ENCODE measurements at places on chromosomes 7 and 10.

DNA sequence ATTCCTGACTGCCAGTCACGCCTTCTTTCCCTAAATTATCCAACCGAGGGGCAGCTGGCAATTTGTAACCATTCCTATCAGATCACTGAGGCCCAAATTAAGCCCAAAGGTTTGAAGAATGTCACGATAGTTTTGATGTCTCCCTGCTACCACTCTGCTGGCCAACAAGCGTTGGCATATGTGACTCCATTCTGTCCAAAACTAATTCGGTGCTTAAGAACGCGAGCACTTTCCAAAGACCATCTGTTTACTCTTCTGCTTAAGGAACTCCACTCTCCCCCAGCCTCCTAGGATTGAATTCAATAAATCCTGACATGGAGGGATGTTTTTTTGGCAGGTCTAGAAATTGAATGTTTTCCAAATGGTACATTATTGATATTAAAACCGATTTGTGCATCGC, 131.5 kb upstream of the CTBP2 start:
- no peak overlapping the region for H3K27ac ChIP-seq
- no peaks in the 10 kb centered on the region for H3K27me3 ChIP-seq
- H3K4me3 ChIP-seq, result no peak overlapping the region
- H3K4me1 ChIP-seq, result no peaks in the 10 kb centered on the region

- H3K36me3 ChIP-seq, result no peaks in the 10 kb centered on the region
- no peaks in the 10 kb centered on the region for H3K4me1 ChIP-seq
- H3K27ac ChIP-seq, result no peak overlapping the region
- no peak for DNase-seq
These were observed 1281.2 kb upstream of the SORCS1 start for GRCh38 chr10:108445746-108446145.

DNA sequence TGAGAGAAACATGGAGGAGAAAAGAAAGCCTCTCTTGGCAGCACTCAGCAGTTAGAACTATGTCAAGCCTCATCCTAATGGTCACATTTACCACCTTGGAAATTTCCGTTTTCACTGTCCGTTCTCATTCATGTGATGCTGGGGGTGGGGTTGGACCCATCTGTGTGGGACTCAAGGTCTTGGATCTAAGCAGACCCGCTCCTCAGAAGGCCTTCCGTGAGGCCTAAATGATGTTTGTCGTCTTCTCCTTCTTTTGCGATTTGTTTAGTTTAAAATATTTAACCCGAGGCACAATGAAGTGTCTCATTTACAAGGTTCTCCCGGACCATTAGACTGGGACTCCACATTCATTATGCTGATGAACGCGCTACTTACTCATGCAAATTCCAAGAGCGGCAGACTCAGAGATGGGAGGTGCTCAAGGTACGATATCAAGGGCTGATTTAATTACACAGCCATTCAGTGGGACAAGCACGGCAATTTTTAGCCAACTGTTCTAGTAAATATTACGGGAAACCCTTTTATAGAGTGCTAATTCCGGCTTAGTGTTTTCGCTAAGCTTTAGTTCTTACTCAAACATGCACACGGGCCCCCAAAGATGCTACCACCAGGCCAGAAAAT, 109.1 kb upstream of the EFCAB10 start:
- H3K27ac ChIP-seq, result peak overlapping the region; percentile 85
- DNase-seq, result no peak
- H3K4me3 ChIP-seq, result peak overlapping the region; percentile 59
- peaks cover 40% of the 10 kb centered on the region for H3K4me1 ChIP-seq

DNA sequence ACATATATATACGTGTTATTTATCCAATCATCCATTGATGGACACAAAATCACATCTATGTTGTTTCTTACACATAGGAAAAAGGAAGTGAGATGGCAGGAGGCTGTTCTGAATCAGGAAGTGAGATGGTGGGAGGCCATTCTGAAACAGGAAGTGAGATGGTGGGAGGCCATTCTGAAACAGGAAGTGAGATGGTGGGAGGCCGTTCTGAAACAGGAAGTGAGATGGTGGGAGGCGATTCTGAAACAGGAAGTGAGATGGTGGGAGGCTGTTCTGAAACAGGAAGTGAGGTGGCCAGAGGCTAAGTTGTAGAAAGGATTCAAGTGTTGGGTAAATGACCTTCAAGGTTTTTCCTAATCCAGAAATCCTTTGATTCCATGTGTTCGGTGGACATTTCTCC, 921.5 kb downstream of the TYW1 start:
- H3K27ac ChIP-seq, result no peak overlapping the region
- no peaks in the 10 kb centered on the region for H3K4me1 ChIP-seq
- no peak for DNase-seq
- H3K4me3 ChIP-seq, result no peak overlapping the region
- H3K36me3 ChIP-seq, result no peaks in the 10 kb centered on the region

- H3K4me1 ChIP-seq, result peaks cover 17% of the 10 kb centered on the region
- H3K4me3 ChIP-seq, result no peak overlapping the region
- DNase-seq, result no peak
- no peaks in the 10 kb centered on the region for H3K36me3 ChIP-seq
These were observed 77.9 kb downstream of the MAD1L1 start for GRCh38 chr7:2154831-2155230.

DNA sequence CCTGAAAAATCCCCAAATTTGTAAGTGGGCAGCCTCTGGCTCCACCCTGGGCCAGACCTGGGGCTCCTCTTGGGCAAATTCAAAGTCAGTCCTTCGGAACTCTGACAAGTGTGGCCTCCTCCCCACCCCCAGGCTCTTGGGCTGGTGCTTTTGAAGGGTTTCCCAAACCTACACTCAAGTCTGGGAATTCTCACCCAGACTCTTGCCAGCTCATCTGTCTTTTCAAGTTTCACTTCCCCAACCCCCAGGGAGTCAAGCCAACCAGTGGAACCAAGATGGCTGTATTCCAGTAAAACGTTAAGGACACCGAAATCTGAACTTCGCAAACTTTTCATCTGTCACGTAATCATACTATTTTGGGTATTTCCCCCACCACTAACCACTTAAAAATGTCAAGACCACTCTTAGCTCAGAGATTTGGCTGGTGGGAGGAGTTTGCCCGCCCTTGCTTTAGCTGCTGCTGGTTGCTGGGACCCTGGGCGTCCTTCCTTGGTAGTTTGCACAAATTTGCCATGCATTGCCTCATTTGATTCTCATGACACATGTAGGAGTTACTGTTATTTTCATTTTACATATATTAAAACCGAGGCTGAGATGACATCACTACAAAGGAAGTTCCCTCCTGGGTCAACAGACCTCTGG, 1.7 kb upstream of the MYO1G start:
- H3K36me3 ChIP-seq, result peaks cover 5% of the 10 kb centered on the region
- no peak overlapping the region for H3K4me3 ChIP-seq
- H3K4me1 ChIP-seq, result peaks cover 32% of the 10 kb centered on the region
- DNase-seq, result no peak
- no peaks in the 10 kb centered on the region for H3K27me3 ChIP-seq
- peak overlapping the region; percentile 52 for H3K27ac ChIP-seq

DNA sequence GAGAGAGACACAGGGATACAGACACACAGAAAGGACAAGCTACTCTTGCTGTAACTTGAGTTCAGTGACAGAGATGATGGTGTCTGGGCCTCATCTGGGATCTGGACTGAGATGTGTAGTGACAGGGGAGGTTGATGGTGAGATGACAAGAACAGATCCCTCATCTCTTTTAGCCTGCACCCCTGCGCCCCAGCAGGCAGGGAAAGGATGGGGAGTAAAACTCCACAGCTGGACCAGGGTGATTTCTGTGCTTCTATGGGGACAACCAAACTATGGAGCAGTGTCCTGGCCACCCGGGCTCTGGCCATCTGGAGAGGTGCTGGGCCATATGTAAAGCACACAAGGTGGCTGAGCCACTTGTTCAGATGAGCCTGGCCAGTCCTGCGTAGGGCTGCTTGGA, 4.5 kb upstream of the LRRC18 start:
- H3K4me1 ChIP-seq, result no peaks in the 10 kb centered on the region
- H3K36me3 ChIP-seq, result no peaks in the 10 kb centered on the region
- H3K4me3 ChIP-seq, result no peak overlapping the region
- DNase-seq, result no peak
- peaks cover 5% of the 10 kb centered on the region for H3K27me3 ChIP-seq

DNA sequence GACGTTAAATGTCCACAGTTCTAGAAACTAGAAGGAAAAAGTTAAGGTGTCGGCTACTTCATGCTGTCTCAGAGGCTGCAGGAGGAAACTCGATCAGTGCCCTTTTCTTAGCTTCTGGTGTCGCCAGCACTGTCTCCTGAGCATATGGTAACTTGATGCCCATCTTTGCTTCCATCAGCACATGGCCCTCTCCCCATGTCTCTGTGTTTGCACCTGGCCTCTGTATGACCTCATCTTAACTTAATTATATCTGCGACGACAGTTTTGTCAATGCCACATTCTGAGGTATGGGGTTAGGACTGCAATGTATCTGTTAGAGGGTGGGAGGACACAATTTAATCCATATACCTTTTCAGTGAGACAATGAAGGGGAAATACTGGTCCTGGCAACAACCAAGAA, 449.9 kb downstream of the POM121L12 start:
- no peaks in the 10 kb centered on the region for H3K36me3 ChIP-seq
- DNase-seq, result no peak
- H3K4me3 ChIP-seq, result no peak overlapping the region
- H3K27me3 ChIP-seq, result no peaks in the 10 kb centered on the region
- H3K27ac ChIP-seq, result no peak overlapping the region

- H3K4me1 ChIP-seq, result no peaks in the 10 kb centered on the region
- H3K36me3 ChIP-seq, result no peaks in the 10 kb centered on the region
- H3K27me3 ChIP-seq, result no peaks in the 10 kb centered on the region
- H3K4me3 ChIP-seq, result no peak overlapping the region
- no peak for DNase-seq
These were observed 82.4 kb downstream of the KIAA1549 start for GRCh38 chr7:138898802-138899201.

- H3K27me3 ChIP-seq, result no peaks in the 10 kb centered on the region
- H3K36me3 ChIP-seq, result peaks cover 16% of the 10 kb centered on the region
- no peak overlapping the region for H3K27ac ChIP-seq
- H3K4me1 ChIP-seq, result peaks cover 24% of the 10 kb centered on the region
- no peak for DNase-seq
These were observed 78.9 kb downstream of the SVIL start for GRCh38 chr10:29555746-29556481.

DNA sequence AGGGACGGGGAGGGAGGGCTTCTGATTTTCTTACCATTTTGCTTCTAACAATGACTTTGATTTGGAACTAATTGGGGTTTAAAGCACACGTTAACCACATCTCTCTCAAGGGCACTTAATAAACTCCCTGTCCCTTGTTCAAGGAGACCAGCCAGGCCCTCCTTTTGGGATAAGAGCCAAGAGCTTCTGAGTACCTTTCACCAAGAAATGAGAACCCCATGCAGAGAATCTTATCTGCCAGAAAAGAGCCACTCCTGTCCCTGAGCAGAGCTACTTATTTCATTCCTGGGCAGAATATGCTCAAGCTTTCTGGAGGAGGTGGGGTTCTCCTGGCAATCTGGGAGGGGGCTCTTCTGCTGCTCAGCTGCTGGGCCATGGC, 574.6 kb downstream of the GALNT17 start:
- no peak overlapping the region for H3K27ac ChIP-seq
- no peaks in the 10 kb centered on the region for H3K27me3 ChIP-seq
- no peak overlapping the region for H3K4me3 ChIP-seq
- no peak for DNase-seq
- no peaks in the 10 kb centered on the region for H3K36me3 ChIP-seq

DNA sequence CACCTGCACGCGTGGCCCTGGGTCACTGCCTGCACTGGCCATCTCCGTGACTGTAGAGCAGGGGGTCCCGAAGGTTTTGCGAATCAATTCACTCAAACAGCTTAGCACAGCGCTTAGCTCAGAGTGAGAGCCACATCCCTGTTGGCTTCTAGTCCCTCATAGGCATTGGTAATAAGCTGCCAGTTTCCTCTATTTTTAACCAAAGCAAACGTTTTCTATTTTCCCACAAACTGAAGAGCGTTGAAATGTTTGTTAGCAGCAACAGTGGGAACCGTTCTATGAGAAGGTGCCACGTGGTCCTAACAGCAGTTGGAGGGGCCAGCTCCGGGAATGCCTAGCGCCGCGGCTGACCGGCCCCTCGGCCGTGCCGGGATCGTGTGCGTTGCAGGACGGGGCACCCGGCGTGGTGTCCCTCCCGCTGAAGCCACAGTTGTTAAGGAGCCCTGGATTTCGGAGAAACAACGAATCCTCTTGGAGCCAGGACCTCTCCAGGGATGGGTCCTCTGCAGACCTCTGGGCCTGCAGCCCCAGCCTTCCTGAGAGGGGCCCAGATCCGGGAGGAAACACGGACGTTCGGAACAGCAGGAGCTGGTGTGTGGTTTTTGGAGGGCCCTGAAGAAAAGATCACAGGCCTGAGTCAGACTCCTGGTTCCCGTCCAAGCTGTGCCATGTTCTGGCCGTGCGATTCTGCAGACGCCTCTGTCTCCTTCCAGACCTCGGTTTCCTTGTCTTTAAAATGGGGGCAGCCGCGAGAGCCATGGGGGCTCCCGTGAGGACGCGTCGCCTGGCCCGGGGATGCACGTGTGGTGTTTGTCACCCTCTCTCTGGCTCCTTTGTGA, 40.3 kb downstream of the FAM20C start:
- DNase-seq, result no peak
- peaks cover 79% of the 10 kb centered on the region for H3K4me1 ChIP-seq
- no peaks in the 10 kb centered on the region for H3K36me3 ChIP-seq
- no peak overlapping the region for H3K4me3 ChIP-seq
- no peaks in the 10 kb centered on the region for H3K27me3 ChIP-seq
- H3K27ac ChIP-seq, result peak overlapping the region; percentile 87

DNA sequence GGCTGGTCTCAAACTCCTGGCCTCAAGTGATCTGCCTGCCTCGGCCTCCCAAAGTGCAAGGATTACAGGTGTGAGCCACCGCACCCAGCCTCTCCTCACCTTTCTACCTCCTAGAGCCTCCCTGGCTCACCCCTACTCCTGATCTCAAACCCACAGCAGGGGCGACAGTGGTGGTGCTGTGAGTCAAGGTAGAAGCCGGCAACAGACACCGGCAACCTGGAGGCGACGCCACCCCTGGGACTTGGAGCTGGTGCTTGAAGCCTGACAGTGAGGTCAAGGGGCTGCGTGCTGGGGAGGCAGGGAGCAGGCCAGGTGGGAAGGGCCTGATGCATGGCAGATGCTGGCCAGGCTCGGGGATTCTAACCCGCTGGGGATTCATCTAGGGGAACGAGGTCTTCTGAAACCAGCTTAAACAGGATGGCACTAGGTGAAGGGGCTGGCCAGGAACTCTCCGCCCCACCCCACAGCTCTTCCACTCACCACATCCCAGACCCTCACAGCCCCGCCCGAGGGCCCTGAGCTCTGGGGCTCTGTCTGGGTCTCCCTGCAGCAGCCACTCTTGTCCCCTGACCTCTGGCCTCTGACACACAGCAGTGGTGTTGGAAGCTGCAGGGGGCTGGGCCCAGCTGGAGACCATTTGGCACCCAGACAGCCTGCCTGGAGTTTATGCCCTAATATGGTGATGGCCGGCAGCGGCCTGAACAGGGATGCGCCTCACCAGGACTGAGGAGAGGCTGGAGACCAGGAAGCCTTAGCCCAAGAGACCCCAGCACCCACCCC, 16.4 kb downstream of the KCNH2 start:
- peak overlapping the region; percentile 34 for H3K27ac ChIP-seq
- peaks cover 41% of the 10 kb centered on the region for H3K4me1 ChIP-seq
- peaks cover 89% of the 10 kb centered on the region for H3K27me3 ChIP-seq
- no peak for DNase-seq
